SW480 (cell line): ENCODE measurements at places on chromosomes 6 and 20.
A peak's percentile ranks its signal among the peaks of the same experiment; 100 is the strongest.

DNA sequence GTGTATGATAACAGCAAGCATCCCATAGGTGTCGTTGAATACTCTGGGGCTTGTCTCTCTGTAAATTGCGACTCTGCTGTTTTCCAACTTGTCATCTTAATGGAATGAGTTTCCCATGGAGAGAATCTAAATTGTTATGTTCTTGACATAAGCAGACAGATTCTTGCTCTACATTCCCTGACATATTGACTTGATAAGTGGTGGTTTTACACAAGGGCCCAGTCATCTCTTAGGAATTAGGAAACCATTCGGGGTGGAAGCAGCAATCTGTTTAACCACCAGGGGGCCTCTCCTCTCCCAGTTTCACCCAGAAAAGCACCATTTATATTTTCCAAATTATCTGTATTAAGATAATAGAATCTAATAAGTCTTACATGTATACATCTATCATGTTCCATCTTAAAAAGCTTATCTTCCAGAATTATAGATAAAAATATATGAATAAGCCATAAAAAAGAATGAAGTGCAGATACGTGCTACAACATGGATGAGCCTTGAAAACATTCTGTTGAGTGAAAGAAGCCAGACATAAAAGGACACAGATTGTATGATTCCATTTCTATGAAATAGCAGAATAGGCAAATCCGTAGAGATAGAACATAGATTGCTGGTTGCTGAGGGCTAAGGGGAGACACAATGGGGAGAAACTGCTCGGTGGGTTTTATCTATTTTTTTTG is 23.1 kb upstream of the MROH8 start:
- peak; percentile 76 for DNase-seq

- no peak for DNase-seq
Observed at GRCh38 chr6:7859591-7859990, 51.0 kb downstream of the TXNDC5 start.

DNA sequence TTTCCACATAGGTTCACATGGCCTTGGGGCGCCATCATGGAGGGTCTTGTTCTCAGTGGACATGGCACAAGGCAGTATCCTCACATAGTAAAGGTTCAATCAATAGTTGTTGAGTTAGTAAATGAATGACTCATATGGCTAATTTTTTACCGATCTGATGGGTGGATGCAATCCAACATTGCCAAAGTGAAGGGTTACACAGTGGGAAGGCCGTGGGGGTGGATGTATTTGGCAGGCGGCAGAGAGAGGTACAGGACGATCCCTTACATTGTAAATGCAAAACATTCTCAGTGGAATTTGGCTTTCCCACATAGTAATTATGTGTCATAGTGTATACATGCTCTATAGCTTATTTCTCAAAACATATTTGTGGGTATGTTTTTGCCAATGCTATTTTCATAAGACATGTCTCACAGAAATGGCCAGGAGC is 21.0 kb upstream of the PDE7B start:
- peak; percentile 1 for DNase-seq

- no peak for DNase-seq
Observed at GRCh38 chr6:2097464-2097863, 147.9 kb downstream of the GMDS start.

- no peak for DNase-seq
Observed at GRCh38 chr6:116192786-116193185, 61.1 kb downstream of the TSPYL4 start.

DNA sequence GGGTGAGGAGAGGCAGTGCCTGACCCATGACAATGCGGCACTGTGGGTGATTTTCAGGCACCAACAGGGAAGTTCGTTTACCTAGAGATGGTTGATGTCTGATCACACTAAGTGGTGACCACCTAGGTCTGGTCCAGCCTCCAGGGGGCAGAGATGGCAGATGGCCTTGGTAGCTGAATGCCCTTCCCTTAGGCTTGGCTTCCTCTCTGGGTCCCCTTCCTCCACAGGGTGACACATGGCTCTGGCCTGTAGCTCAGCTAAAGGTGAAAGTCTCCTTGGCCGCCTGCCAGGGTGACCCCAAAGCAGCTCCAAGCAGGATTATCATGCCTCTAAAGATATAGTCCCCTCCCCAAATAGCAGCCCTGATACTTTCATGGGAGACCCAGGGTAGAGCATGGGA is 6.4 kb downstream of the GDAP1L1 start:
- DNase-seq = no peak

DNA sequence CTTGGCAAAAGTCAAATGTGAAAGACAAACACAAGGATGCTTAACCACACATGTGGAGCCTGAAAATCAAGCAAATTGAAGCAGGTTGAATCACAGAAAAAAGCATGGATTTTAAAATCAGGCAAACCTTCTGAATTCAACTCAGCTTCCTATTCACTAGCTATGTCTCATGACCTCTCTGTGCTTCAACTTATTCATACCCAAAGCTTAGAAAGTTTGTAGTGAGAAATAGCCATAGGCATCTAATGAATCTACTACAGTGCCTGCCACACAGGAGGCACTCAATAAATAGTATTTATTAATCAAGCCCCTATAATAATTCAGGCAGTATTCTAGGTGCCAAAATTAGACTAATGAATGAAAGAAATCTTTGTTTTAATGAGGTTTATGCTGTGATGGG is 112.2 kb upstream of the TNFAIP3 start:
- DNase-seq = no peak

GRCh38 chr6:26217714-26218075 is 130.5 kb downstream of the HFE start:
- DNase-seq = no peak

- no peak for DNase-seq
Observed at GRCh38 chr20:6213311-6213710, 90.5 kb upstream of the FERMT1 start.

DNA sequence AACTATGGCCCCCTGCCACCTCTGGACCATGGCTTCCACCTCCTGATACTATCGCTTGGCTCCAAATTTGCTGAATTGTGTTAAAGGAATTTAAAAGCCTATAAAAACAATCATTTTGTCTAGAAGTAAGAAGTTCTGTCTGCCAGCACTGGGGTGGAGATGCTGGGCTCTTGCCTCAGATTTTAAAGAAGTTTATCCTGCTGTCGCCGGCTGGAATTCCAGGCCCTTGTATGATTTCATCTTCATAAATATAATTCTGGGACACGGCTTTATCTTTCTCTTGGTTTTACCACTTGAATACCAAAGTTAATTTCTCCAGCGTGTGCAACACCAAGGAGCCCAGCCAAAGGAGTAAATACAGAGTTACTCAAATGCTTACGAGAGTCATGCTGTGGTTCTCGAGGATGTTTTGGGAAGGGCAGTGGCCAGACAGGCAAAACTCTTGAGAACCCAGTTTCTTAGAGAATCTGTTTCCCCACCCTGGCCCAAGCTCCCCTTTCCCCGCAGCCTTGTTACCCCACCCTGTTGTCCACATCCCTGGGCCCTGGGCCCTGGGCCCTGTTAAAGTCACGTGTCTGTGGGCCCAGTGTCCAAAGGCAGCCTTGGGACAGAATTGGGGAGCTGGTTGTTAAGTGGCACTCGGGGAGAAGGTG is 31.9 kb downstream of the C6orf89 start:
- no peak for DNase-seq

- DNase-seq = no peak
Observed at GRCh38 chr6:89433252-89434149, 549 bp downstream of the ANKRD6 start.

- no peak for DNase-seq
Observed at GRCh38 chr20:63508072-63508768, 9.3 kb upstream of the EEF1A2 start.
